H1 (cell line): ENCODE measurements at places on chromosomes 6 and 20. TPM values are rescaled to one million over a fixed set of nuclear protein-coding genes. Genes with fewer than 3 reads are reported as not detected.

GRCh38 chr20:63642527-63643247 is 10.5 kb downstream of the STMN3 start:
- DNase-seq, result no peak
- H3K27me3 ChIP-seq, result no peaks in the 10 kb centered on the region

The GNAS-AS1 gene
- 4.7 and 5.4 TPM in 2 replicates for polyA plus RNA-seq

The KIAA0408 gene
- 0.96 and 3.3 TPM in 2 replicates for polyA plus RNA-seq

DNA sequence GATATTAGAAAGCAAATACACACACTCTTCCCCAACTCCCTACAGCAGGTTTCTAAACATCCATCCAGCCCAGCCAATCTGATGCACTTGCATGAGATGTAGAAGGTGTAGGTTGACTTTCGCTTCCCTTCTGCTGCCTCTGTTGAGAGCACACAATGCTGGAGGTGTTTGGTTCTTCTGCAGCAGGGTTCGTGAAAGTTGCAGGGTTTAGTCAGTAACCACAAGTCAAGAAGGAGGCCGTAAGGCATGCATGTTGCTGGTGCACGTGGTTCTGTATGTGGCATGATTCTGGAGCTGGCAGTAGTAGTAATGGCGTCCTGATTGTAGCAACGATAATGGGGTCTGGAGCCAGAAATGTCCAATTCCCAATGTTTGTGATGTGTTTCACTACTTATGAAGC is 53.0 kb downstream of the DEK start:
- DNase-seq, result no peak
- H3K4me1 ChIP-seq, result no peaks in the 10 kb centered on the region
- no peak overlapping the region for H3K27ac ChIP-seq
- H3K4me3 ChIP-seq, result no peak overlapping the region

The NRM gene
- 50.4 and 55.4 TPM in 2 replicates for polyA plus RNA-seq

- no peak overlapping the region for H3K27ac ChIP-seq
- no peaks in the 10 kb centered on the region for H3K4me1 ChIP-seq
- no peaks in the 10 kb centered on the region for H3K36me3 ChIP-seq
- H3K27me3 ChIP-seq, result no peaks in the 10 kb centered on the region
- no peak for DNase-seq
Observed at GRCh38 chr20:34189572-34190163, 51.6 kb upstream of the ASIP start.

DNA sequence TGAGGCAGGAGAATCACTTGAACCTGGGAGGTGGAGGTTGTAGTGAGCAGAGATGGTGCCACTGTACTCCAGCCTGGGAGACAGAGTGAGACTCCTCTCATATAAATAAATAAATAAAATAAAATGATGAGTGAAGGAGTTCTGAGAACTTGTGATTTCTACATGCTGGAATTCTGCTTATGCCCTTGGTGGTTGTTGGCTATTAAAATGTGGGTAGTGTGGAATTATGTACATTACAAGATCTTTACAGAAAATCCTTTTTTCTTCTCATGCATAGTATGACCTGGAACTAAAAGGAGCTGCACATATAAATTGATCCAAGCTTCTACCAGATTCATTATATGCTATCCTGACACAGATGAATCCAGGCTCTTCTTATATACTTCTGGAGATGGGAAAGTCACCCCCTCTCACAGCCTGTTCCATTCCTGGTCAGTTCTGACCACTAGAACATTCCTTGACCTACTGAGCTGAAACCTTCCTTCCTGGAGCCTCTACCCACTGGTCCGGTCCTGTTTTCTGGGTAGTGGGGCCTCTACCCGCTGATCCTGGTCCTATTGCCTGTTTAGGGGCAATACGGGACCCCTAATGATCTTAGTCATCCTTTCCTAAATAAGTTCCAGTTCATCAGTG is 37.7 kb upstream of the TAF8 start:
- no peak overlapping the region for H3K4me3 ChIP-seq
- H3K36me3 ChIP-seq, result no peaks in the 10 kb centered on the region
- no peaks in the 10 kb centered on the region for H3K27me3 ChIP-seq
- no peak overlapping the region for H3K27ac ChIP-seq

GRCh38 chr20:23203310-23203709 is 117.2 kb upstream of the CD93 start:
- no peak overlapping the region for H3K27ac ChIP-seq
- no peak for DNase-seq
- H3K4me1 ChIP-seq, result peaks cover 11% of the 10 kb centered on the region
- peaks cover 12% of the 10 kb centered on the region for H3K27me3 ChIP-seq

DNA sequence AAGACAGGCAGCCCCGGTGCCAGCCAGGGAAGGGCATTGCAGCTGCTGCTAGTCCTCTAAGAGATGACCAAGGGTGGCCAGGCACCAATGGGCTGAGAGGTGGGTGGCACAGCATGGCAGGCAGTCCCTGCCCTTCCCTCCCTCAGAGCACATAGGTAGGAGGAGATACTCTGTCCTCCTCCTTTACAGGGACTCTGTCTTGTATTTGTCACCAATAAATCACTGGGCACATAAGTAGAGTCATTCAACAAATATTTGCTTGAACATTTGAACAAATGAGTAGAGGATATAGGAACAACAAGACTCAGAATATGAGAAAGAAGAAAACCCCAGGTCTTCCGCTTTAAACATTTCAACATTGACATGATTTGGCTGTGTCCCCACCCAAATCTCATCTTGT is 69.4 kb upstream of the CLDN20 start:
- no peak overlapping the region for H3K4me3 ChIP-seq
- no peaks in the 10 kb centered on the region for H3K4me1 ChIP-seq
- H3K27ac ChIP-seq, result no peak overlapping the region
